ENCODE measurements at places on chromosomes 4 and X.

DNA sequence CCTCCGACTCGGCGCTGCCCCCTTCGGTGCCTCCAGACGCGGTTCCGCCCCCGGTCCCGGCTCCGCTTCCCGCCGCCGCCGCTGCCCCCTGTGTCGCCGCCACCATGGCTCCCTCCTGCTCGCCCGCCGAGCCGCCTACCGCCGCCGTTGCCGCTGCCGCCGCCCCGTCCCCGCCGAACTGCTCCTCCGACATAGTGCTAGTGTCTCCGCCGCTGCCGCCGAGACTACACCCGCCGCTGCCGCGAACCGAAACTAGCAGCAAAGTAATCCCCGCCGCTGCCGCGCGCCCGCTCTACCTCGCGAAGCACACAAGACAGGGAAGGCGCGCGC lies 340 bp downstream of the HNRNPD start:
- no peak for DNase-seq

DNA sequence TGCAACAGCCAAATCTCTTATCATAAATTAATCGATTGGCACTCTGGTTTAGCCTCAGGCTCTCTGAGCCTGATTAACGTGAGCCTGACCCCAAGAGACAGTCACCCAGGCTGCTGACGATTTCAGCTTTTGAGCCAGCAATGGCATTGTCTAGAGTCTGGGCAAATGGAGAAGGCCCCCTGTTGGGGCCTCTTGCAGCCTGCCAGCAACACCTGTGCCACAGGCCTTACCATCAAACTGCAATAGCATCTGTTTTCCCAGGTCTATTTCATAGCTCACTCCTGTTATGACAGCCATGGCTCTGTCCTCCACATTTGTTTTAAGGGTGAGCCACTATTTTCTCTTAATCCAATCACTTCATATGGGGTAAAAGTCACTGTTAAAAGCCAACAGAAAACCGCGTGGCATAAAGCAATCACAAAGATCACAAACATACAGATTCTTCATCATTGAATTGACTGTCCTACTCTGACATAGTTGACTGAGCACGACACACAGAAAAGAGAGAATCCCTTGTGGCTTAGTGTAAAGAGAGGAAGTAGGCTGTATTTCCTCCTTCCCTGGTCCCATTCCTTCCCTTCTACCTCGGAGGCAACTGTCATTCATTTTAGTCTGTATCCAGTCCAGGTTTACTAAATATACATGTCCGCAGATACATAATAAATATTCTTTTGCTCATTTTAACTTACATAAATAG lies 47.8 kb downstream of the SLC9A7 start:
- DNase-seq, result no peak

- DNase-seq, result no peak
Observed at GRCh38 chrX:65667157-65667502, 324 bp upstream of the MSN start.

- no peak for DNase-seq
Observed at GRCh38 chrX:153501530-153501929, 6.8 kb downstream of the BGN start.

- DNase-seq, result no peak
Observed at GRCh38 chrX:137178392-137178791, 144.6 kb upstream of the GPR101 start.

DNA sequence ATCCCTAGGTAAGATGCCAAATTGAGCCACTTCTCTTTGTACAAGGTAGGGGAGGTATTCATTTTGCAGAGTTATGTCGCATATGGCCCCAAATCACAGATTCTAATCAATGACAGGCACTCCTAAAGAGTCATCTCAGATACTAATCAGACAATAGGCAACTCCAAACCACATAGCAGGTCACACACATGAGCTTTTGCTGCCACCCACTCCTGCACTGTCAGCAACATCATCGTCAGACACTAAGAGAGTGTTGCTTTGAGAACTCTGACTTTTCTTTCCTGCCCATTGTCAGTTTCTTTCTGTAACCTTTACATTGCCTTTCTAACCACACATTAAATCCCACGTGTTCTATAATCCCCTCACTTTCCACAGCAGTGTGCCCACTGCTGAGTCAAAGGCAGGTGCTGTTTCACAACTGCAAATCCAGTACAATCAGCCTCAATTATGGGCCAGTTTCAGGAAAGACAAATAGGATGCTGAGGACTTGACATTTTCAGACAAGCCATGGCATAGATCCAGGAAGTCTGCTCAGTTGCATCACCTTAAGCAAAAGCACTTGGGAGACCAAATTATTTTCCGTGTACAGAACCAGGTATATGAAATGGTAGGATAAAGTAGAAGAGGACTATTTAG lies 23.5 kb downstream of the TMEM31 start:
- no peak for DNase-seq

- no peak for DNase-seq
Observed at GRCh38 chr4:114603497-114603896, 4.9 kb downstream of the UGT8 start.
